Myometrial cell (primary cell): ENCODE measurements at places on chromosomes 16 and 17. TPM values are rescaled to one million over a fixed set of nuclear protein-coding genes. Genes with fewer than 3 reads are reported as not detected.

The NPIPB13 gene
- total RNA-seq = 0.18 and 0.29 TPM in 2 replicates

The DNASE1L2 gene
- total RNA-seq = 0.18 and 5.5 TPM in 2 replicates

The NHERF2 gene
- 62.9 and 94.0 TPM in 2 replicates for total RNA-seq

The CDRT15L2 gene
- not detected in 2 replicates for total RNA-seq

The TTLL6 gene
- total RNA-seq = not detected in 2 replicates
